SK-N-SH (cell line): ENCODE measurements at places on chromosomes 1 and 21. TPM values are rescaled to one million over a fixed set of nuclear protein-coding genes. Genes with fewer than 3 reads are reported as not detected.

DNA sequence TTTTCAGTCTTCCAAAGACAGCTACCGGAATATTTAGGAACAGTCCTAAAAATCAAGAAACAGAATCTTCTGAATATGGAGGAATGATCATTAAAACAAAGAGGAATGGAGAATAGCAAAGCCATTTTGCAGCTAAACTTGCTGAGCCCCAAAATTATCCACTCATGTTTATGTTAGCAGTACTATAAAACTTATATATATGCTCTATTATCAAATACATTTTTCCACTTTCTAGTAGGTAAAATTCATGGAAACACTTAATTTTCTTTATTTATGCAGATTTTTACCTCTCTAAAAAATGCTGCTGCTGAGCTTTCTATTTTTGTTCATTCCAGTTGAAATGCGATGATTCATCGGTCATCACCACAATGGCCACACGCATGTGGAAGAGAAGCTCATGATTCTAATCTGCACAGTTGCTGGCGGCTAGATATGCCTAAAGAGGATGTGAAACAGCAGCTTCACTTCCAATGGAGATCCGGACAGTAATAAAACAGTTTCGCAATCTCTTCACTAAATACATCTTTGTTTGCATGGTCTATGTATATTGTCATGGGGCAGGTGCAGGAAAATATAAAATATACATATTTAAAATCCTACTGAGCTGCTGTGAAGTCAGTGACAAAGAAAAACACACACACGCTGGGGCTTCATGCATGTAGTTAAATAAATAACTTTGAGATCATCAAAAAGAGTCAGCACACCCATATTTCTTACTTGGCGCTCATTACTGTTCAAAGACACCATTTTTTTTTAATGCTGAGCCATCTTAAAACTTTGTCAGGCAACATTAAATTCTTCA is 292.2 kb downstream of the SMYD3 start:
- DNase-seq = peak; percentile 27

GRCh38 chr1:44835738-44836675 is 7.0 kb downstream of the PTCH2 start:
- DNase-seq = peak; percentile 83

- no peak for DNase-seq
Measured at GRCh38 chr1:7967196-7967595, 5.7 kb downstream of the PARK7 start.

ZNF669 gene
- 3.3 and 3.7 TPM in 2 replicates for polyA plus RNA-seq

- DNase-seq = no peak
Measured at GRCh38 chr1:21385022-21385421, 54.9 kb upstream of the NBPF3 start.

DNA sequence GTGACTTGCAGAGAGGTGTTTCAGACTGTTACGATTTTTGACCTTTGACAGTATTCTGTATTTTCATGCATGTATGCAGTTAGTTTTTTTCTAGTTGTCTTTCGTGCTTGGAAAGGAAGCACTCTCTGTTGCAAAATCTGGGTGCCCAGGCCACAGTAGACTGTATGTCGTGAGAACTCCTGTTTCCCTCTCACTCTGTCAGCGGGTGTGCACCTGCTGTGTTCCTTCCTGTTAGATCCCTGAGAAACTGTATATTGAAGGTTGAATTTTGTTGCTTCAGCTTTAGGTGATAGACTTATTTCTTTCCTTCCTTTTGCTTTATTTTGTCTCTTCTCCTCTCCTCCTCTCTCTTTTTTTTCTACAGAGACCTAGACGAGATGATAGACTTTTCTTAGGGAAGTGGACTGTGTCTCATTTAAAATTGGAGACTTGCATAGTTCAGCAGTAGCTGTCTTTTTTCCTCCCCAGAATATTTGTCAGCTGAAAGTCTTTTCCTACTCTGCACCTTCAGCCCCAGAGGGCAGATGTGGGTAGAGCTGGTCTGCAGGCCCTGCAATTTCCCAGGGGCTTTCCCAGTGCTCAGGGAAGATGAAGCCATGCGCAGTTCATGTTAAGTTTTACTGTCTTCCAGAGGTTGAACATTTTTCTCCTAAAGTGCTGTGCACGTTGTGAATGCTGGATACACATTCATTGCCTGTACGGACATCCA is 1.4 kb downstream of the TRAPPC10 start:
- peak; percentile 36 for DNase-seq

DNA sequence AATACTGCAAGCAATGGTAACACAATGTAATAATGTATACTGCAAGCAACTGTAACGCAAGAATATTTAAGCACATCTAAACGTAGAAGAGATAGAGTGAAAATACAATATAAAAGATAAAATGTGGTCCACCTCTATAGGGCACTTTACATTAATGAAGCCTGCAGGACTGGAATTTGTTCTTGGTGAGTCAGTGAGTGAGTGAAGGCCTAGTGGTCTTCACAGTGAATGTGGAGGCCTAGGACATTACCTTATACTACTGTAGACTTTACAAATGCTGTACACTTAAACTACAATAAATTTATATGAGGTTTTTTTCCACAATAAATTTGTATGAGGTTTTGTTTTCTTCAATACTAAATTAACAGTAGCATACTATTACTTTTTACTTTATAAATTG is 287.4 kb upstream of the SNX7 start:
- DNase-seq = no peak

MAPKAPK2 gene
- 45.9 and 46.8 TPM in 2 replicates for polyA plus RNA-seq

OR2G6 gene
- polyA plus RNA-seq = not detected in 2 replicates

DNA sequence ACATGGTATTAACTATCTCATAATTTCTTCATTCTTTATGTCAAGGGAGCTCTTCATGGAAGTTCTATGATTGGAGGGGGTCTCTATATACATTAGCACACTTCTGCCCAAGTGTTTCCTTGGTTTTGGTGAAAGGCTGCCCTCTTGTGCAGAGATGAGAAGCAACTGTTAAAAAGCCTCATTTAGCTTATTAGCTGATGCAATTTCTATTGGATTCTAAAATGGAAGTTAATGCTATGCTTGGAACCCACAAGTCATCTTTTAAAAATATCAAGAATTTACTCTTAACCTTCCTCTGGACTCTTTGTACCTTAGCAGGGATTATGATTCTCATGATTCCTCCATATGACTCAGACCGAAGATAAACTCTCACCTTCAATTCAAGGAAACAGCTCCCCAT is 328.9 kb downstream of the PTBP2 start:
- DNase-seq = peak; percentile 3

CFAP141 gene
- polyA plus RNA-seq = not detected in 2 replicates

SPRR2G gene
- not detected in 2 replicates for polyA plus RNA-seq

GRCh38 chr1:157849229-157849875 is 7.7 kb upstream of the CD5L start:
- no peak for DNase-seq

SIM2 gene
- polyA plus RNA-seq = not detected in 2 replicates

S100A9 gene
- not detected in 2 replicates for polyA plus RNA-seq

DNA sequence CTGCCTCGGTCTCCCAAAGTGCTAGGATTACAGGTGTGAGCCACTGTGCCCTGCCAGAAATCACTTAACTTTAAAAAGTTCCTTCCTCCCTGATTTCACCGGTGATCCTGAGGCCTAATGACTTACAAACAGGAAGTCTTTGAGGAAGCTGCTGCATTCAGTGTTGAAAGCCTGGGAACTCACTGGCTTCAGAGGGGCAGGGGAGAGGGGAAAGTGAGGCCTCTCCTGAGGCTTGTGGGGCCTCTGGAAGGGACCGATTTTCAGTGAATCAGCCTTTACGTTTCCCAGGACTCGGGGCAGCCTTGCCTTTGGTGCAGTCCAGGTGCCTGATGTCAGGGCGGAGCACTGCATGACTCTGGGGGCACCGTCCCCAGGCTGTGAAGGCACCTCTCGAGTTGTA is 30.1 kb upstream of the ARHGEF10L start:
- no peak for DNase-seq

AGL gene
- polyA plus RNA-seq = 1.5 and 2.2 TPM in 2 replicates

INSRR gene
- 0.20 and 0.63 TPM in 2 replicates for polyA plus RNA-seq

- DNase-seq = no peak
Measured at GRCh38 chr1:170133766-170134495, 11.8 kb upstream of the NTMT2 start.

DNA sequence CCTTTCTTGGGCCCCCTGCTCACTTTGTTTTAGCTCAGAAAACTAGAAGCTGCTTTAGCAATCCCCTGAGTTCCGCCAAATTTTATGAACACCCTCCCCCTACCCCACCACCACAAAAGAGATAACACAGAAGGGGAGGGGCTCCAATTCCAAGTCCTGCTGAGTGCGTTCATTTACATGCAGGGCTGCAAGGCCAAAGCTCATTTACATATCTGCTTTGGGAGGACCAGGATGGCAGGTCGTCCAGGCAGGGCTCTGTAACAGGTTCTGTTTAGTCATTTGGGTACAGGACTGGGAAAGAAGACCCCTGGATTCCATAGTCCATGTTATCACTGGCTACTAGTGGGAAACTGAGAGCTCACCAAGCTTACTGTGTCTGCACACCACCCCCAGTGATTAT is 35.9 kb upstream of the KIF21B start:
- no peak for DNase-seq

GRCh38 chr1:165678509-165678908 is 19.9 kb downstream of the ALDH9A1 start:
- DNase-seq = no peak
